ENCODE measurements at places on chromosomes 4 and X. TPM values are rescaled to one million over a fixed set of nuclear protein-coding genes. Genes with fewer than 3 reads are reported as not detected.

The CT47B1 gene
- polyA plus RNA-seq = not detected

The SLC7A11 gene
- 0.47 TPM for polyA plus RNA-seq

The HTN1 gene
- polyA plus RNA-seq = not detected

The DGKK gene
- polyA plus RNA-seq = not detected

The MPC1L gene
- not detected for polyA plus RNA-seq

The HSFX1 gene
- 0.68 TPM for polyA plus RNA-seq

The SMIM31 gene
- 0.61 TPM for polyA plus RNA-seq

The NSG1 gene
- 10.1 TPM for polyA plus RNA-seq

The DRD5 gene
- polyA plus RNA-seq = not detected

The PRICKLE3 gene
- 4.3 TPM for polyA plus RNA-seq

The PPAT gene
- 1.6 TPM for polyA plus RNA-seq

The SPARCL1 gene
- 39.1 TPM for polyA plus RNA-seq

The KIF4A gene
- polyA plus RNA-seq = 0.04 TPM

The ARSD gene
- 35.7 TPM for polyA plus RNA-seq

The RNF128 gene
- polyA plus RNA-seq = 5.9 TPM

Data from pancreas (tissue), 10 donors.